ENCODE measurements at places on chromosomes 16 and 17. TPM values are rescaled to one million over a fixed set of nuclear protein-coding genes. Genes with fewer than 3 reads are reported as not detected.
A peak's percentile ranks its signal among the peaks of the same experiment; 100 is the strongest.

Gene CRYM
- total RNA-seq: 3.7 TPM

Gene TEX14
- total RNA-seq: 0.21 TPM

DNA sequence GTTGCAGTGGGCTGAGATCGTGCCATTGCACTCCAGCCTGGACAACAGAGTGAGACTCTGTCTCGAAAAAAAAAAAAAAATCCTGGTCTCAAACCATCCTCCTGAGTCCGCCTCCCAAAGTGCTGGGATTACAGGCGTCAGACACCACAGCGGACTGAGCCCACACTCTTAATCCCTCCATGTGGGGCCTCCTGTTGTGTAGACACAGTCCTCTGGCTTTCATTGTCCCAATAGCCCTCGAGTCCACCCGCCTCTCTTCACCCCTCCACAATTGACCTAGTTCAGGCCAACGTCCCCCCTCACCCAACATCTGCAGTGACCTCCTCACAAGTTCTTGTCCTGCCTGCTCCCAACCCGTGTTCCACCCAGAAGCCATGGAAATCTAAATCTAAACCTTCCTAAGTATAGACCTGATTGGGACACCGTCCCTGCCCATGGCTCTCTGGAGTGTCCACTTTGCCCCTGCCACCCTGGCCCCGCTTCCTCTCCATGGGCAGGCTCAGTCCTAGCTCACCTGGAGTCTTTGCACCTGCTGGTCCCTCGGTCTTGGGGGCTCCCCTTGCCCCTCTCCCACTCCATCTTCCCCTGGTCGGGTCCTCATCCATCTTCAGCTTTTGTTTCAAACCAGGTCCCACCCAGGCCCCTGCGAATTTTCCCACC lies 46.7 kb downstream of the HAPSTR1 start:
- H3K36me3 ChIP-seq: no peaks in the 10 kb centered on the region
- peaks cover 3% of the 10 kb centered on the region for H3K27me3 ChIP-seq
- no peak overlapping the region for H3K4me3 ChIP-seq
- H3K4me1 ChIP-seq: peaks cover 5% of the 10 kb centered on the region
- no peak for DNase-seq

Gene PIPOX
- 3.3 TPM for total RNA-seq

GRCh38 chr17:19904412-19904811 lies 36.7 kb upstream of the ULK2 start:
- DNase-seq: no peak
- peaks cover 4% of the 10 kb centered on the region for H3K27me3 ChIP-seq
- H3K4me1 ChIP-seq: no peaks in the 10 kb centered on the region

Gene SRL
- total RNA-seq: 0.26 TPM

GRCh38 chr16:57818377-57819064 lies 16.2 kb upstream of the KIFC3 start:
- H3K27me3 ChIP-seq: peaks cover 1% of the 10 kb centered on the region
- DNase-seq: no peak
- H3K4me1 ChIP-seq: peaks cover 11% of the 10 kb centered on the region
- H3K27ac ChIP-seq: no peak overlapping the region

DNA sequence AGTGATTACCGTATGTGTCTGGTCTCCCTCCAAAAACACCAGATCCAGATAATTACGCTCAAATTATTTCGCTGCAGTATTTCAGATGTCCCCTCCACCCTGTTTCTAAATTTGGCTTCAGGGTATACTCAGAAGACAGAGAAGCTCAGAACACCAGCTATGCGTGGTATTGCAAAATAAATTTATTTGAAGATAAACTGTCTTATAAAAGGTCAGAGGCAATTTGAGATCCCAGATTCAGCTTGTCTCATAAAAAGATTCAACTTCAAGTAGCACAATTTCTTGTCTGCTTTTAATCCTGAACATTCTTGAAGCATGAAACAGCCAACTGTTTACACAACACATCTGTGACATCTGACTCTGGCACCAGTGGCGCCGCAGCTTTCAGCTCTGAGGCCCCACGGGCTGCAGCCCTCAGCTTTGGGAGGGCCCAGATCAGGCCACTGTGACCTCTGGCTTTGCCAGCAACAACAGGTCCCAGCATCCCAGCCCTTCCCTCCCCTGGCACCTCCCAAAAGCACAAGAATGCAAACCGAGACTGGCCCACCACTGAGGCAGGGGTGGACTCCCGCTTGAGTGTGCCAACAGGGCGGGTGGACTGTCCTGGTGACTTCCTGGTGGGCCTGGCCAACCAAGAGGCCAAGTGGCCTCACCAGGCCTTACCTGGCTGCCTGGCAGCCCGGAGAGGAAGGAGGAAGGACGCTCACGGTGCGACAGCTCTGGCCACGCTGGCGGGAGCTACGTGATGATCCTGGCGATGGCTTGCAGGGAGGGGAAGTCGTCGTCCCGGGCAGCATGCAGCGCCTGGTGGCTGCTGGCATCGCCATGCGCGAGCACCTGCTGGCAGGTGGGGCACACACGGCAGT lies 8.0 kb downstream of the SYNGR3 start:
- peaks cover 9% of the 10 kb centered on the region for H3K27me3 ChIP-seq
- H3K4me3 ChIP-seq: peak overlapping the region; percentile 49
- H3K4me1 ChIP-seq: no peaks in the 10 kb centered on the region
- H3K36me3 ChIP-seq: peaks cover 9% of the 10 kb centered on the region
- no peak overlapping the region for H3K27ac ChIP-seq

DNA sequence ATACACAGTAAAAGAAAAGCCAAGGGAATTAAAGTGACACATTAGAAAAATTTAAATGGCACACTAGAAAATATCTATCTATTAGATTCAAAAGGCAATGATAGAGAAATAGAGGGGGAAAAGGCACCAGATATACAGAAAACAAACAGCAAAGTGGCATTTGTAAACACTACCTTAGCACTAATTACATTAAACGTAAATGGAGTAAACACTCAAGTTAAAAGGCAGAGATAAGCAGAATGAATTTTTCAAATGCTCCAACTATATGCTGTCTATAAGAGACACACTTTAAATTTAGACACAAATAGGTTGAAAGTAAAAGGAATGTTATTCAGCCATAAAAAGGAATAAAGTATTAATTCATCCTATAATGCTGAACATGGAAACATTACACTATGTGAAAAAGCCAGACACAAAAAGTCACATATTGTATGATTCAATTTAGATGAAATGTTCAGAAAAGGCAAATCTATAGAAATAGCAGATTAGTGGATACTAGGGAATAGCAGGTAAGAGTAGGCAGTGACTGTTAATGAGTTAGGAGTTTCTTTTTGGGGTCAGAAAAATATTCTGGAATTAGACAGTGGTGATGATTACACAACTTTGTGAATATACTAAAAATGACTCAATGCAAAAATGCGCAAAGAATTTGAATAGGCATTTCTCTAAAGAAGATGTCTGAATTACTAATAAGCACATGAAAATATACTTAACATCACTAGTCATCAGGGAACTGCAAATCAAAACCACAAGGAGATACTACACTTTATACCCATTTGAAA lies 92.4 kb downstream of the BRIP1 start:
- no peaks in the 10 kb centered on the region for H3K4me1 ChIP-seq
- peaks cover 12% of the 10 kb centered on the region for H3K36me3 ChIP-seq
- no peaks in the 10 kb centered on the region for H3K27me3 ChIP-seq
- no peak overlapping the region for H3K27ac ChIP-seq

Gene CLCN7
- 99.1 TPM for total RNA-seq

Gene SMPD3
- not detected for total RNA-seq

GRCh38 chr17:49965524-49965909 lies 3.5 kb upstream of the DLX4 start:
- no peak overlapping the region for H3K4me3 ChIP-seq
- H3K4me1 ChIP-seq: peaks cover 19% of the 10 kb centered on the region
- H3K36me3 ChIP-seq: peaks cover under 1% of the 10 kb centered on the region
- no peak for DNase-seq
- H3K27me3 ChIP-seq: peaks cover 56% of the 10 kb centered on the region

DNA sequence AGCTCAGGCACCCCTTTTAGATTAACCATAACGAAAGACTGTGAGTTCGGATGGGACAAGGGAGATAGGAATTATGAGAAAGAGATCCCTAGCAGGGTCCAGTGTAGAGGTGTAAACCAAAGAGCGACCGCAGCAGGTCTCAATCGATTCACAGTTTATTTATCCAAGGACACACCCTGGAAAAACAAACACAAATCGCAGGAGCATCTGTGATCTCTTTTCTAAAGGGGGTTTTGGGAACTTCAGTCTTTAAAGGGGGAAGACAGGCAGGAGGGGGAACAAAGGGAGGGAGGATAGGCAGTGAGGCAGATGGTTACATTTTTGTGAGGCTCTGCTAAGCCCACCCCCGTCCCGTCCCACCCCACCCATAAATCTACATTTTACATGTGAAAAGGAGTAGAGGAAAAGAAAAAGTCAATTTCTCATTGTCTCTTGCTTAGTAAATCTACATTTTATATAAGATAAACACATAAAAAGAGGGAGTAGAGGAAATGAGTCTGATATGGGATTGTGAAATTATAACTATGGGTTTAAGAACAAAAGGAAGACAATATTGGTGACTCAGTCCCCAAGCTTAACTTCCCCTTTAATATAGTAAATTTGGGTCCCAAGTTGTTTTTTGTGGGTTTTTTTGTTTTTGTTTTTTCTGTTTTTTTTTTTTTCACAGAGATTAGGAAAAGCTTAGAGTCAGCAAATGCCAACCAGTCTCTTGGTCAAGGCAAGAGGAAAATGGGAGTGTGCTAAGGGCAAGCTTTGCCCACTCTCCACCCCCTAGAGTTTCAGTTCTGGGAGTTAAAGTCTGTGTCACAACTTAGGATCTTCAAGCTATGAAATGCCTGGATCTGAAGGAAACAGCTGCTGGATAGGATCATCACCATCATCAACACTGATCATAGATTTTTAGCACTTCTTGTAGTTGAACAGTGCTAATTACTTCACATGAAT lies 160.9 kb upstream of the CDH5 start:
- H3K4me3 ChIP-seq: no peak overlapping the region
- DNase-seq: no peak
- H3K27me3 ChIP-seq: no peaks in the 10 kb centered on the region
- H3K36me3 ChIP-seq: no peaks in the 10 kb centered on the region
- H3K27ac ChIP-seq: no peak overlapping the region
- H3K4me1 ChIP-seq: no peaks in the 10 kb centered on the region

DNA sequence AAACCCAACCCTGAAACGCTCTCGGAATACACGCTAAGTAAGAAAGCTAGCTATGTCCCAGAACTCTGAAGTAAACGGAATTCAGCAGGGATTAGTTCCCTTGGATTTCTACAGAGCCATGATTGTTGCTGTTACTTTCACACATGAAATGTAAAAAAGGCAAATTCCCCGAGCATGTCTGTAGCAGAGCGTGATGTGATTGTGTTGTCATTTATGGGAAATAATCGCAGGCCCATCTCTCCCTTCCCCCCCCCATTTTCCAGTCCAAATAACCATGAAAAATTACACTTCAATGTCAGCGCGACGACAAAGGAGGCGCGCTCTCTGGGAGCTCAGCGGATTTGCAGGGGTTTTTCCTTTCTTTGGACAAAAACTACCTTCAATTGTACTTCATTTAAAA lies 209.0 kb downstream of the ZFHX3 start:
- peaks cover 4% of the 10 kb centered on the region for H3K27me3 ChIP-seq
- no peaks in the 10 kb centered on the region for H3K36me3 ChIP-seq
- peaks cover 13% of the 10 kb centered on the region for H3K4me1 ChIP-seq
- no peak overlapping the region for H3K27ac ChIP-seq
- DNase-seq: no peak

- peak; percentile 92 for DNase-seq
- H3K4me1 ChIP-seq: no peaks in the 10 kb centered on the region
- H3K27me3 ChIP-seq: peaks cover 25% of the 10 kb centered on the region
Observed at GRCh38 chr16:711548-712320, 3.2 kb upstream of the METRN start.

Gene ZNF267
- 23.1 TPM for total RNA-seq

Gene FA2H
- not detected for total RNA-seq

DNA sequence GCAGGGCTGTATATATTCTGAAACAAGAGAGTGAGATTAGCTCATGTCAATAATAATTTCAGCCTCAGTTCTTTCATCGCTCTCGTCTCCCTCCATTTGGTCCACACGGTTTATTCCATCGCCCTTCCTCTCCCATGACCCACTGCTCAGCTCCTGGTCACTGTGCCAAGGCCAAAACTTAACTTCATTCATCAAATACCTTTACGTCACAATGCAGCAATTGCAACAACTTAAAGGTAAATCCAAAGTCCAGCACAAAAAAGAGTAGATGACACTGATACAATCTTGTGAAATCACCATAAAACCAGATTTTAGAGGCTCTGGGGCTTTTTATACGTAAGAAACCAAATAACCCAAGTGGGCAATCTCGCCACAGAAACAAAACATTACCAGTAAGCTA lies 72.0 kb downstream of the ANKRD11 start:
- peak overlapping the region; percentile 0 for H3K27ac ChIP-seq
- peaks cover 7% of the 10 kb centered on the region for H3K27me3 ChIP-seq
- peaks cover 36% of the 10 kb centered on the region for H3K4me1 ChIP-seq
- DNase-seq: no peak
- H3K4me3 ChIP-seq: no peak overlapping the region

Gene NOG
- total RNA-seq: not detected

Gene EME1
- 6.1 TPM for total RNA-seq

- peaks cover 36% of the 10 kb centered on the region for H3K36me3 ChIP-seq
- no peak for DNase-seq
- peaks cover 9% of the 10 kb centered on the region for H3K4me1 ChIP-seq
- peaks cover 5% of the 10 kb centered on the region for H3K27me3 ChIP-seq
Observed at GRCh38 chr16:4488499-4488967, 12.3 kb downstream of the HMOX2 start.

DNA sequence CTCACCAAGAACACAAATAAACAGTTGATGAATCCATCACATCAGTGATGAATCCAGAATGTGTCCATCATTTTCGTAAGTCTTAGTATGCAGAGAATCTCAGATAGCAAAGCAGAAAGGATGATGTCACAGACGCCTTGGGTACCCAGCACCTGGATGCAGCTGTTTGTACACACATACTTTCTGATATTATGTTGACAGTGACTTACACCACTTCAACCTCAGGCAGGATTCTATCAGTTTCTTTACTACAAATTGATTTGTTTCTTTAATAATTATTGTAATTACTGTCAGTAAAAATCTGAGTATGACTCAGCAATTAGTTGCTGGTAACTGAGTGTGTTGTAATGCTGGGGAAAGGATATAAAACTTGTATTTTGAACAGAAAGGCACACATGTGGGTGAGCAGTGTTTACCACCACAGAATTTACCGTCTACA lies 159.8 kb downstream of the RPTOR start:
- peaks cover 6% of the 10 kb centered on the region for H3K27me3 ChIP-seq
- DNase-seq: no peak
- H3K36me3 ChIP-seq: peaks cover 10% of the 10 kb centered on the region
- peaks cover 15% of the 10 kb centered on the region for H3K4me1 ChIP-seq
- no peak overlapping the region for H3K27ac ChIP-seq

- H3K4me1 ChIP-seq: peaks cover 8% of the 10 kb centered on the region
- no peak overlapping the region for H3K4me3 ChIP-seq
- H3K27me3 ChIP-seq: peaks cover 7% of the 10 kb centered on the region
- no peak overlapping the region for H3K27ac ChIP-seq
- DNase-seq: no peak
- no peaks in the 10 kb centered on the region for H3K36me3 ChIP-seq
Observed at GRCh38 chr17:6660805-6661463, 9.4 kb downstream of the C17orf100 start.

Gene TMEM114
- total RNA-seq: not detected
